MV-4-11 (cell line): ENCODE measurements at places on chromosomes 16 and 17.

GRCh38 chr16:27437946-27438345 lies 36.0 kb downstream of the IL21R start:
- DNase-seq, result no peak

DNA sequence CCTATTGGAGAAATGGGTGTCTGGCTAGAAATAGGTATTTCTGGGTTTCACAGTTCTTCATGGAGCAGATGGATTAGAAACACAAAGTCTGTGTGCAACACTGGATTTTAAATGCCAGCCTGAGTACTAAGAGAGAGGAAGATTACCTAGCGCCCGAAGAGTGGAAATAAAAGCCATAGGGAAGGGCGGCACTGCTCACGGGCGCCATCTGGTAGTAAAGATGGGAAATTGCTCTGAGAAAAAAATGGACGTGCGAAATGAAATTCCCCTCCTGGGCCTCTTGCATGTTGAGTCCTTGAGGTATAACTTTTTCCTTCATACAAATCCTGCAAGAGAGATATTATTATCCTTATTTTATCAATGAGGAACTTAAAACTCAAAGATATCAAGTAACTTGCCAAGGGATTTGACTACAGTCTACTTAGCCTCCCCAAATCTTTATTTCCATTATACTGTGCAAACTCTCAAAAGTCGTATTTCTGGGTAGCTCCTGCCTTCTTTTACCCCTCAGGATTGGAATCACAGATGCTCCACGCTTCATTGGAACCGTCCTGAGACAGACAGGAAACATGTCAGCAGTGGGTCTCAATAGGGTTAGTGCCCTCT lies 72.8 kb downstream of the MMD start:
- no peak for DNase-seq

GRCh38 chr16:27549464-27549745 lies 308 bp downstream of the GTF3C1 start:
- no peak for DNase-seq

DNA sequence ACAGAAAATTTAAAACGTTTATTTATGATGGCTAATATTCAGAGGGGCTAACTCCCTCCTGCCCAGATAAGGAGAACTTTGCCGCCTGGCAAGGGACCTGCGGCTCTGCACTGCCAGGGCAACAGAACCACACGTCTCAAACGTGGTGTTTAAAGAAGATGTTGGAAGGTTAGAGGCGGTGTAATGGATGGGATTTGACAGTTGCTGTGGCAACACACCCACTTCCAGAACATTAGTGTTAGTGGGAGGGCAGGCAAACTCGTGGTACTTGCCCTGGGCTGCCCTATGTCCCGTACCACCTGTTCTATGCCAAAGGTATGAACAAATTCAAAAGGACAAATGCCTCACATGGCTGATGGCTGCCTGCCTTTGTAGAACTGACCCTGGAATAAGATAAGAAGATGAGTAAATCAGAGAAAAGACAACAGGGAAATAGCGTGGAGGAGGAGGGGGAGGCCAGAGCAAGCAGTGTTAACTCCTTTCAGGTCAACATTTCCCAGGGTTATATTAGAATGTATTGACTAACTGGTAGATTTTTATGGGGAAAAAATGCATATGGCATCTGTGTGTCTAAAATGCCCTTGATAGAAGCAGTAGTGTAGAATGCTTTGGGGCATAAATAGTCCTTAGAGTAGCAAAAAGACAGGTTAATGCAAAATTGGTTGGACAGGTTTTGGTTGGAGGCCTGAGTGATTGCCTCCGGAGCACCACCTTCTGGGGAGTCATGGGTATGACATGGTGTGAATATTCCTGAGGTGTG lies 30.8 kb downstream of the HLF start:
- DNase-seq, result peak; percentile 7

- no peak for DNase-seq
These were observed 426.0 kb upstream of the CDH11 start for GRCh38 chr16:65547772-65548446.

GRCh38 chr17:8149419-8150193 lies 2.6 kb downstream of the PER1 start:
- DNase-seq, result no peak

GRCh38 chr17:75096082-75096625 lies 8.4 kb downstream of the SLC16A5 start:
- peak; percentile 89 for DNase-seq
